Fibroblast of skin of abdomen (primary cell): ENCODE measurements at places on chromosomes 4 and X.

- DNase-seq, result no peak
Measured at GRCh38 chrX:54166915-54167314, 16.1 kb downstream of the FAM120C start.

- DNase-seq, result no peak
Measured at GRCh38 chr4:29047341-29048041, 1672.7 kb upstream of the PCDH7 start.

GRCh38 chr4:41360214-41360920 lies 103.6 kb downstream of the UCHL1 start:
- DNase-seq, result peak; percentile 46

- DNase-seq, result peak; percentile 73
Measured at GRCh38 chr4:155543126-155543765, 123.4 kb upstream of the GUCY1A1 start.

DNA sequence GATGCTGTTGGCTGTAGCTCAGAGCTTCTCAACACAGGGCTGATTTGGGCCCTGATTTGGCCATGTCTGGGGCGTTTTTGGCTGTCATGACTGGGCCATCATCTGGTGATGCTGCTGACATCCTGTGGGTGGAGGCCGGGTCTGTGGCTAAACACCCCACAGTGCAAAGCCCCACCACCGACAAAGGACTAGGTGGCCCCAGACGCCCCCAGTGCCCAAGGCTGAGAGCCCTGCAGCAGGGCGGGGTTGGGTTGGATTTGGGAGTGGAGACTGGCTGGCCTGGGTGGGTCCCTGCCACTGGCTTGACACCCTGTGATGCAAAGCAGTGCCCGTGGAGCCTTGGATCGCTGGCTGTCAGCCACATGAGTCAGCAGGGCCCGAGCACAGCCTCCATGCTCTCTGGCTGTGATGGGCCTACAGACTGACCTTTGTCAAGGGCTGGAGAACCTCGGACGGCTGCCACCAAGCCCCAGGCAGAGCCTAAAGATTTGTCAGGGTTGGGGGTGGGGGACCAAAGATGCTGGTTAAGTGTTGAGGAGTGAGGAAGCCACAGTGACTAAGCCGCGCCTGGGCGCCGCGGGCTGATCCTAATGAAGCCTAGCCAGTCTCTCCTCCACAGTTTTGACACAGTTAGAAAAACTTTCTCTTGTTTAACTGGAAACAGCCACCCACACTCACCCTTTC lies 28.3 kb downstream of the CYTL1 start:
- DNase-seq, result peak; percentile 50

DNA sequence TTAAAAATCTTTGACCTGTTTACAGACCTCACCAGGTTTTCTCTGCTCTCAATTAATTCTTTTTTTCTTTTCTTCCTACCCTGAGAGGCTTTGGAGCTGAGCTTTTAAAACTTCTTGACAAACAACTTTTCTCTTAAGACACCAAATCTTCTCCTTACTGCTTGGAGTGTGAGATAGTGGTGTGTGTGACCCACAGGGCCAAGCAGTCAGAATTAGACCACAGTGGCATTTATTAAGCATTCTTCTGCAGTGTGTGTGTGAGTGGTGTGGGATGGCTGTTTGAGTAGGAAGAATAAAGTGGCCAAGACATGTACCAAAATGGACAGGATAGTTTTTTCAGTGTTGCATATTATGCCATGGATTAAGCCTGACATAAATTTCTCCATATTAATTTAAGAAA lies 665.1 kb downstream of the RAPGEF2 start:
- peak; percentile 76 for DNase-seq

- DNase-seq, result no peak
Measured at GRCh38 chr4:946517-947471, 14.5 kb downstream of the TMEM175 start.

DNA sequence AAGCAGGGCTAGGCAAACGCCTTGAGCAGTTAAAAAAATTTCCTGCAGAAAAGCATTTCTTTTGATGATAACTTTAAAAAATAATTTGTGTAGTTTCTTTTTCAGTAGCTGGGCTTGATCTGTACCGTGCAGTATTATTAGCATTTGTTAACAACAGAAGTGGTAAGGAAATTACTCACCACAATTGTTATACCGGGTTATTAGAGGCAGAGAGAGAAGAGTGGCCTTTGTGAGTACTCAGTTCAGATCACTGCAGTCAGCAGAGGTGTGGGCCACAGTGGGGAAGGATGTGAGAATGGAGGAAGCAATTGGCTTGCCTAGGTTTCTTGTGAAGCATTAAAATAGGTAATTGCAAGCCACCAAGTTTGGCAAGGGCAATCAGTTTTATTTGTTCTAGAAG lies 14.3 kb upstream of the IL21 start:
- DNase-seq, result no peak

DNA sequence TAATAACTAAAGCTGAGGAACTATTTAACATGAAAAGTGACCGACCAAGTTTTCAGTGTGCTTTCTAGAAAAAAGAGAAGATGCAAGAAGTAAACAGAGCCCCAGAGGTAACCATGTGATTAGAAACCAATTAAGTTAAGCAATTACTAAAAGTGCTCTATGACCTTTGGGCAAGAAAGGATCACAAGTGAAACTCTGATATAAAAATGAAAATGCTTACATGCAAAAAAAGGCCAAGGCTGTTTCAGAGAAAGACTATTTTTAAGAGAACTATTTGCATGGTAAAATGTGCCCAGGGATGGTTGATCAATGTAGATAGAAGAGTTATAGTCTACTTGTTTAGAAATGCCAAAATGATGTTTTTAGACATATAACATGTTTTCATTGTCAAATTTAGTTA lies 22.0 kb downstream of the KLHL15 start:
- DNase-seq, result no peak
